Stromal cell of bone marrow (primary cell): ENCODE measurements at places on chromosomes 7 and 10.

GRCh38 chr10:71124921-71125748 is 87.2 kb upstream of the UNC5B start:
- DNase-seq = no peak

DNA sequence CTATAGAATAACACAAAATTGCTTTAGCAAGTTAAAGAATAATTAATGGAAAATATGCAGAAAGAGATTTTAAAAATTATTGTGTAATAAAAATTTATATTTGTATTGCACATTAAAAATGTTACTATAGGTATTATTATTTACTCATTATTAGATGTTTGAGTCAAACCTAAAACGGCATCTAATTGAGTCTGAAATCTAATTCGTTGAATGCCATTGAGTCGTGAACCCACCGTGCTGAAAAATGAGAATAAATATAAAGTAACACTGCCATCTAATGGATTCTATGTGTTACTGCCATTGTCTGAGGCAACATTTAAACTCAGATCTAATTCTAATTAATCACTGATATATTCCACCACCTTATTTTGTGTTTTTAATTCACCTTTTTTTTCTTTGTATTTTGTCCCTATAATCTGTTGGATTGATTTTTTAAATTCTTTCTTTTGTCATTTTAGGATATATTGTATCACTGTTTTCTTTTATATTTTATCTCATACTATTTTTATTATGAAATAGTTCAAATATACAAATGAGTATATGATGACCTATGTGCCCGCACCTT is 62.2 kb downstream of the SAMD9 start:
- peak; percentile 18 for DNase-seq

GRCh38 chr7:141262101-141263090 is 188.5 kb downstream of the TMEM178B start:
- peak; percentile 4 for DNase-seq

GRCh38 chr7:132683896-132684690 is 107.8 kb upstream of the PLXNA4 start:
- no peak for DNase-seq

DNA sequence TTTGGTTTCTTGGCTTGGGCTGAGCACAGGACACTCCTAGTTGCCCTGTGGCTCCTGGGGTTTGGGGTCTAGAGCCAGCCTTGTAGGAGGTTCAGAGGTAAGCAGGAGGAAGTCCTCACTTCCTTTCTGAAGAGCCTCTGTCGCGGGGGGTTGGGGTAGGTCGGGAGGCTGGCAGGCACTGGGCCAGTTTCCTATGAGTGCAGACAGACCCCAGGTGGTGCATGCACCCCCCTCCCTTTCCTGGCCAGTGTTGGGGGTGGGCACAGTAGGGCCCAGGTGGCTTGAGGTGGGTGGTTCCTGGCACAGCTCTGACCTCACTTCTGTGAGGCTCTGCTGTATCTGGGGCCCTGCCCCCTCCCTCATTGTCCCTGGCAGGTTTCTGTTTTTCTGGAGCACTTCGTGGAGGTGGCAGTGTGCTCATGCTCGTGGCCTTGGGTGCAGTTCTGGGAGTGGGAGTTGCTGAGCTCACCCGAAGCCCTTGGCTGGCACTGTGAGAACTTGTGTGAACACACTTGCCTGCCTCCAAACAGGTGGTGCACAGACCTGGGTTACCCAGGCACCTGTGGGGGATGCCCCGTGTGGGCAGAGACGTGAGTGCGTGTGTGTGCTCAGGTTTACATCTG is 1.8 kb downstream of the PALD1 start:
- DNase-seq = no peak

DNA sequence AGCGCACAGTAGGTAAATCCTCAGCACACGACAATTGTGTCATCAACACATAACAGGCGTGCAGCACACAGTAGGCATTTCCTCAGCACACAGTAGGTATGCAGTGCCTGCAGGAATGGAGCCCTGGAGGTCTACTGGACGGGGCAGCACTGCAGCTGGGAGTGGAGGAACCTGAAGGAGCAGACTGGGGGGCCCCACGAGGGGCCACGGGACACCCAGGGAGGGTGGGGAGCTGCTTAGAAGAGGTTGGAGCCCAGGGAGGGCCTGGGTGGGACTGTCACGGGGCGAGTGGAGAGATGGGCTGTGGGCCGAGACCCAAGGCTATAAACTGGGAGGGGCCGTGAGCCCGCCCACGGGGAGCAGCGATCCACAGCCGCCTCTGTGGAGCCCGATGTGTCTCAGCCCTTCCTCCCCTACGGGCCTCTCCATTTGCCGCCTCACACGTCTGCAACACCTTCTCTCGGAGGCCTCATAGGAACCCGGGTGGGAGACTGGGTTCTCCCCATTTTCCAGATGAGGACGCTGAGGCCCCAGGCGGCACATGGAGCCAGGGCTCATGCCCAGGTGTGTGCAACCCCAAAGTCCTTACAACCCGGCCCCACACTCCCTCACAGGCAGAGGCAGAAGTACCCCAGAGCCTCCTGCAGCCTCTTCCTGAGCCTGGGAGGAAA is 101.5 kb downstream of the MICALL2 start:
- no peak for DNase-seq

- DNase-seq = peak; percentile 87
Measured at GRCh38 chr10:127148066-127148932, 48.1 kb downstream of the INSYN2A start.

GRCh38 chr10:118472415-118473304 is 122.8 kb downstream of the PRLHR start:
- DNase-seq = no peak

DNA sequence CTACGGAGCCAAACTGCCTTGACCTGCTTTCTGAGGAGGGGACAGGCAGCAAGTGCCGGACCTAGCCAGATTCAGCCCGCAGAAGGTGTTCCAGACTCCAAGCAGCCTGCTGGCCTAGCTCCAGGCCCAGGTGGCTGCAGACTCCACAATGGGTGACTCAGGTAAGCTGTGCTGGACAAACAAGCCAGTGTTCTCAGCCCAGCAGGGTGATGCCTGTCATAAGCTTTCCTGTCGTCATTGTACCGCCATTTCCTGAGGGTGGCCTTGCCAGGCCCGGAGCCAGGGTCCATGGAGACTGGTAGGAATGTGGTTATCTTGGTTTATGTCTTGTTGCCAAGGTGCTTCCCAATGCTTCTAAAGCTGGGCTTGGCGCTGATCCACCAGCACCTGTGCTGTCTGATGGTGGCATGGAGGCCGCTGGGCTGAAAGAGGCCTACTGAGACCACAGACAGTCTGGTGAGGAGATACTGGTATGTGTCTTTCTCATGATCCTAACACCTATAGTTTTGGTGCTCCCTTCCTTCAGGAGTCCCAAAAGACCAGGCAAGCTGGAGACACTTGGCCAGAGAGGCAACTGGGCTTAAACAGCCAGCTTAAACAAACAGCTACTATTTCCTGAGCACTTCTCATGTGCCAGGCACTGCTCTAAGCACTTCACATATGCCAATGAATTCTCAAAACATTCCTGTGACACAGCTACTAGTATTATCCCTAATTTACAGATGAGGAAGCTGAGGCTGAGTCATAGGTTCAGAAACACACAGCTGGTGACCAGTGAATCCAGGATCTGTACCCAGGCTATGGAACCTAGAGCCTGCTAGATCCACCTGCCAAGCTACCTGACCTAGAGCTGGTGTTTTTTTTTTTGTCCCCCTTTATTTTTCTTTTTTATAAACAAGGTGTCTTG is 42.0 kb downstream of the ZC3HC1 start:
- peak; percentile 29 for DNase-seq

DNA sequence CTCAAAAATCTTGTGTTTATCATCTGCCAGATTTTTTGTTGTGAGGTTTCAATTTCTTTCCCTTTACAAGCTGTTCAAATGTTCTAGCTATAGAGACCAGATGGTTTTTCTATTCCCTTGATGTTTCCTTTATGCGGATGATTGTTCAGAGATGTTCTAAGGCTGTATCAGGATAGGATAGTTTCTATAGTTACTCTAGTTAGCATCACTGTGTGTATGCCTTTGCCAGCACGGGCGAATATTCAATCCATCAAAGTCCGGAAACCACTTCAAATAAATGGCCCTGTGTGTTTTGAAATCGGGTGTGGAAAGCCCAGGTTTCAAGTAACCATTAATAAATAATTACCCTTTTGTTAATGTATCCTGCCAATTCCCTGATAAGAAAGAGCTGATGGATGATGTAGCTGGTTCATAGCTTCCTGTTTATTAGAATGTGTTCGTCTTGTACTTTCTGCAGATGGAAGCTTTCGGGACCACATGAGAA is 149.8 kb upstream of the PRKCQ start:
- no peak for DNase-seq

GRCh38 chr7:98126311-98127142 is 19.9 kb downstream of the LMTK2 start:
- no peak for DNase-seq

DNA sequence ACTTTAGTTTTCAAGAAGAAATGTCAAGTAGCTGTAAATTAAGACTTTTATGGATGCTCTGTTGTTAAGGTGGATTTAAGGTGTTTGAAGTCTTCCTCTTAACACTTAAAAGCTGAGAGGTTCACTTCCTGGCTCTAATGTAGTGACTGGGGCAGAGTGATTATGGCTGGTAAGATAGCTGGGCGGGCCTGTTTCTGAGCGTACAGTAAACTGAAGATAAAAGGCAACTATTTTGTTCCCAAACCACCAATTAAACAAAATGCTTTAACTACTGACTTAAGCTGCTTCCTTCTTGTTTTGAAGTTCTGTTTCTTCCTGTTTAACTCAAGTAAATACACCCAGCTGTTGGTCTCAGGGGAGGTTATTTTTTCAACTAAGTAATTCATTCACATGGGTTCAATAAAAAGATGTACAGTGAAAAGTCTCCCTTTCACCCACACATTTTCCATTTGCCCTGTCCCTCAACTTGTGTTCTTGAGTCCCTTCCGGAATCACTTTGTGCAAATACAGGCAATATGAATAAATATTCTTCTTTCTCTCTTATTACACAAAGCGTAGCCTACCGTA is 19.3 kb downstream of the VWA2 start:
- no peak for DNase-seq

DNA sequence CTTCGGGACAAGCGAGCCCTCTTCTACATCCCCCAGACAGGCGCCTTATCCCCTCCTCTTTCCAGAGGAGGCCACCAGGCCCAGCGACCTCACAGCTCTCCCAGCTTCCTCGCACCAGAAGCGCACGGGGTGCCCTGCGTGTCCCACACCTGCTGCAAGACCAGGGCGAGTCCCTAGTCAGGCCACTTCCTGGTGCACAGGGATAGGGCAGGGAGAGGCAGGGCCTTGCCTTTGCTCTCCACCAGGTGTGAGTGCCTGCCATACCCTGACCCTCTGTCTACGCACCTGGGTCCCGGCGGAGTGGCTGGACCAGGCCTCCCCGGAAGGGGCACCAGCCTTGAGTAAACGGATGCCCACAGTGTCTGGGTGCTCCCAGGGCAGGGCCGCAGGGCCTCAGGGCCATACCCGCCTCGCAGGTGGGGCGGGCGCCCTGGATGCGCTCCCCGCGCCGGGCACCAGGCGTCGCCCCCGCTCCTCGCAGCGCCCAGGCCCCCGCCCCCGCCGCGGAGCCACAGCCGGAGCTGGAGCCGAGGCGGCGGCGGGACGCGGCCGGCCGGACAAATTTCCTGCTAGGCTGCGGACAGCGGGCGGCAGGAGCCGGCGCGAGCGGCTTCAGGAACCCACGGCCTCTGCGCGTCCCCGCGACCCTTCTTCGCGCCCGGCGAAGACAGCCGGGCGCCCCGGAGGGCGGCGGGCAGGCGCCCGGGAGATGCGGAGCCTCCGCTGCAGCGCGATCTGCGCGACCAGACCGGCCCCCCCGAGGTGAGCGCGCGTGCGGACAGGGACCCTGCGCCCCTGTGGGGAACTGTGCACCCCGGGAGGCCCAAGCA is at the start of gene PTPRE:
TSS of gene PTPRE (plus strand) at position 556 of the 830 bp plus-strand sequence. CDS start 133,779 bp downstream, outside the sequence.
- no peak for DNase-seq

DNA sequence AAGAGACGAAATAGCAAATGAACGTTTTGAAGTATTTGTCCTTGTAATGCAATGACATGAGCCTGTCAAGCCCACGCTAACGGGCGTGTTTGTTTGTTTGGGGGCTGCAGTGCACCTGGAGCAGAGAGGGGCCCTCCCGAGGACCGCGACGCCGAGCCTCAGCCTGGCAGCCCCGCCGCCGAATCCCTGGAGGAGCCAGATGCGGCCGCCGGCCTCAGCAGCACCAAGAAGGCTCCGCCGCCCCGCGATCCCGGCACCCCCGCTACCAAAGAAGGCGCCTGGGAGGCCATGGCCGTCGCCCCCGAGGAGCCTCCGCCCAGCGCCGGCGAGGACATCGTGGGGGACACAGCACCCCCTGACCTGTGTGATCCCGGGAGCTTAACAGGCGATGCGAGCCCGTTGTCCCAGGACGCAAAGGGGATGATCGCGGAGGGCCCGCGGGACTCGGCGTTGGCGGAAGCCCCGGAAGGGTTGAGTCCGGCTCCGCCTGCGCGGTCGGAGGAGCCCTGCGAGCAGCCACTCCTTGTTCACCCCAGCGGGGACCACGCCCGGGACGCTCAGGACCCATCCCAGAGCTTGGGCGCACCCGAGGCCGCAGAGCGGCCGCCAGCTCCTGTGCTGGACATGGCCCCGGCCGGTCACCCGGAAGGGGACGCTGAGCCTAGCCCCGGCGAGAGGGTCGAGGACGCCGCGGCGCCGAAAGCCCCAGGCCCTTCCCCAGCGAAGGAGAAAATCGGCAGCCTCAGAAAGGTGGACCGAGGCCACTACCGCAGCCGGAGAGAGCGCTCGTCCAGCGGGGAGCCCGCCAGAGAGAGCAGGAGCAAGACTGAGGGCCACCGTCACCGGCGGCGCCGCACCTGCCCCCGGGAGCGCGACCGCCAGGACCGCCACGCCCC is 118.5 kb downstream of the CYTH3 start:
- no peak for DNase-seq

GRCh38 chr7:37920305-37920848 is at the start of gene EPDR1:
TSS of gene EPDR1 (plus strand) at chr7:37920640. CDS start at chr7:37920940, 300 bp downstream.
- DNase-seq = no peak

DNA sequence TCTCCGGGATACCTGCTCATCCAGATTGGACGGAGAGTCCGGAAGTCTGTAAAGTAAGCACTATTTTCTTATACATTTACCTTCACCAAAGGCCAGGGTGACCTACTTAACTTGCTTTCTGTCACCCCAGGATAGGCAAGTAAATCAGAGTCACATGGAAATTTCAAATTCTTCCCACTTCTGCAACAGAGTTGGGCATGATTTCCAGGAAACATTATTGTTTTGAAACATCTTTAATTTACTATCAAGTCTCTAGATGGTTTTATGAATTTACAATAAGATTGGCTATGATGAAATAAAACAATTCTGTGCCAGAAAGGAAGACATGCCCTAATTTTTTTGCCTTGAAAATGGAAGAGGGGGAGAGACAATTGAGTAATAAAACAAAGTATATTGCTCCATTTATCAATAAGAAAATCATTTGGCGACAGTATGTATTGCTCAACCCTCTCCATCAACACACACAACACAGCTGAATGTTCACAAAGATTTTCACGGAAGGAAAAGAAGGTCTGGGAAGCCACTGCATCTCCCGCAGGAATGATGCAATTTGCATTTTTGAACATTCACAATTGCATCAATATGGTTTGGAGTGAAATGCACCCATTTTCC is 702.8 kb downstream of the PARD3 start:
- DNase-seq = no peak

DNA sequence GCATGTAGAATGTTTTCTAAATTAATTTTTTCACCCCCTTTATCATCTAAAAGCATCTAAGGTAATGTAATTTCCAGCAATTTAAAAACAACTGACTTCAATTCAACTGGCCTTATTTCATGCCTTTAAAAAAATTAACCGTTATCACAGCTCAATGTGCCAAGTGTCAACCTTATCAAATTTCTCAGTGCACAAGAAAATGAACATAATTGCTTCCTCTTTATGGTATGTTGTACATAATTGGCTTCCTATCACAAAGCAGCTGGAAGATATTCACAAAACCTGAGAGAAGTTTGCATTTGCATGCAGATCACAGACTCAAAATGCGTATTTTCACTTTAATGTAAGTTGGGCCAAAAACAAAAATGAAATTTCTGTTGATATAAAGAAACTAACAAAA is 966.4 kb downstream of the GRM8 start:
- DNase-seq = no peak
